ENCODE measurements at places on chromosomes 6 and 20.

- no peak for DNase-seq
Measured at GRCh38 chr6:40195428-40196134, 261.3 kb upstream of the MOCS1 start.

DNA sequence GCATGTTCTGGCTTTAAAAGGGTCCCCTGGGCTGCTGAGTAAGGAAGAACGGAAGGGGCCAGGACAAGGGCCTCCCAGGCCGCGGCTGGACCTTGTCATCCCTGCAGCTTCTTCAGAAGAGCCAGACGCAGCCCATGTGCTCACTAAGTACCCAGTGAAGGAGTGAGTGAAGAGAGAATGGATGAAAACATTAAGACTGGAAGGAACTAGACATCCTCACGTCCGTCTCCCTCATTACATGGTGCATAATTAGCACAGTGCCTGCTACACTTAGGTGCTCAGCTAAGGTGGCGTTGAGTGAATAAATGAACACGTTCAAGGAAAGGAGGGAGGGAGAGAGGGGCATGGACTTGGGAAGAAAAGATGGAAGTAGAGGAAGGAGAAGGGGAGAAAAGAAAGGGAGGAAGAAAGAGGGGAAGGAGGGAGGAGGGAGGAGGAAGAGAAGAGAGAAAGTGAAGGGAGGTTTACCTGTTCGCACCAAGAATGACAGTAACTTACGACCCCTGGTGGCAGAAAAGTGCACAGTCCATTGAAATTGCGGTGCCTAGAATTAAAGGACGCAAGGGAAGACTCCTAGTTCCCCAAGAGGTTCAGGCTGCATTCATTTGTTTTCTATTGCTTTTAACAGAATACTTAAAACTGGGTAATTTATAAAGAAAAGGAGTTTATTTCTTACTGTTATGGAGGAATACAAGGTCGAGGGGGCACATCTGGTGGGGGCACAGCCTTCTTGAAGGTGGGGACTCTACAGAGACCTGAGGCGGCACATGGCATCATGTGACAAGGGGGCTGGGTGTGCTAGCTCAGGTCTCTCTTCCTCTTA lies 8.0 kb downstream of the TP53RK start:
- no peak for DNase-seq

- DNase-seq, result no peak
Measured at GRCh38 chr20:7196481-7196880, 429.0 kb downstream of the BMP2 start.

- peak; percentile 41 for DNase-seq
Measured at GRCh38 chr6:127343809-127344659, 625 bp upstream of the ECHDC1 start.

- DNase-seq, result no peak
Measured at GRCh38 chr6:143711714-143712113, 33.9 kb downstream of the PHACTR2 start.

- DNase-seq, result no peak
Measured at GRCh38 chr6:124487623-124488431, 474.4 kb upstream of the RNF217 start.

Measured in AG04450 (cell line).